ENCODE measurements at places on chromosomes 16 and 17. TPM values are rescaled to one million over a fixed set of nuclear protein-coding genes. Genes with fewer than 3 reads are reported as not detected.

CHRNE gene
- total RNA-seq = 0.27 TPM

MFSD6L gene
- total RNA-seq = not detected

C16orf92 gene
- total RNA-seq = not detected

AATF gene
- total RNA-seq = 42.8 TPM

GRCh38 chr16:4313563-4314531, 2.0 kb upstream of the GLIS2 start:
- peak; percentile 84 for DNase-seq
- H3K36me3 ChIP-seq = no peaks in the 10 kb centered on the region
- peak overlapping the region; percentile 28 for H3K27ac ChIP-seq
- peak overlapping the region; percentile 79 for H3K4me3 ChIP-seq
- no peaks in the 10 kb centered on the region for H3K27me3 ChIP-seq

DNA sequence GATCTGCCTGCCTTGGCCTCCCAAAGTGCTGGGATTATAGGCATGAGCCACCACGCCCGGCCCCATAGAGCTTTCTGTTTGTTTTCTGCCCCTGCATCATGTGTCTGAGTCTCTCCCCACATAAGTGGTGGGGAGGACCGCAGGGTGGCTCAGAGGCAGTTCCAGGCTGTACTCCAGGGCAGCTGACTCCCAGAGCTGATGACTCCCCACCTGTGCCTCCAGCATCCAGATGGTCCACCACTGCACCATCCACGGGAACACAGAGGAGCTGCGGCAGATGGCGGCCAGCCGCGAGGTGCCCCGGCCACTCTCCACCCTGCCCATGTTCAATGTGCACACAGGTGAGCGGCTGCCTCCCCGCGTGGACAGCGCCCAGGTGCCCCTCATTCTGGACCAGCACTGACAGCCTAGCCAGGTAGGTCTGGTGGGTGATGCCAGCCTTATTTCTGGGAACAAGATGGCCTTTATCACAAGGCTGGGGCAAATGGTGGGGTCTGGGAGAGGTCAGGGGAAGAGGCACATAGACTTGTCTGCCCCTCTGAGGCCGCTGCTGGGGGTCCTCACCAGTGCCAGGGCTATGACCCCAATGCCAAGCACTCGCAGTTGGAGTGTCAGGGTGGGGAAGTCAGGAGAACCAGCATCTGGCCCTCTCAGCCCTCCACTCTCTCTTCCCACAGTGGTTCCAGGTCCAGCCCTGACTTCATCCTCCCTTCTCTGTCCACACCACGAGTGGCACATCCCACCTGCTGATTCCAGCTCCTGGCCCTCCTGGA, 9.4 kb downstream of the SGCA start:
- H3K4me3 ChIP-seq = peak overlapping the region; percentile 14
- peaks cover 90% of the 10 kb centered on the region for H3K4me1 ChIP-seq
- no peaks in the 10 kb centered on the region for H3K27me3 ChIP-seq

DNA sequence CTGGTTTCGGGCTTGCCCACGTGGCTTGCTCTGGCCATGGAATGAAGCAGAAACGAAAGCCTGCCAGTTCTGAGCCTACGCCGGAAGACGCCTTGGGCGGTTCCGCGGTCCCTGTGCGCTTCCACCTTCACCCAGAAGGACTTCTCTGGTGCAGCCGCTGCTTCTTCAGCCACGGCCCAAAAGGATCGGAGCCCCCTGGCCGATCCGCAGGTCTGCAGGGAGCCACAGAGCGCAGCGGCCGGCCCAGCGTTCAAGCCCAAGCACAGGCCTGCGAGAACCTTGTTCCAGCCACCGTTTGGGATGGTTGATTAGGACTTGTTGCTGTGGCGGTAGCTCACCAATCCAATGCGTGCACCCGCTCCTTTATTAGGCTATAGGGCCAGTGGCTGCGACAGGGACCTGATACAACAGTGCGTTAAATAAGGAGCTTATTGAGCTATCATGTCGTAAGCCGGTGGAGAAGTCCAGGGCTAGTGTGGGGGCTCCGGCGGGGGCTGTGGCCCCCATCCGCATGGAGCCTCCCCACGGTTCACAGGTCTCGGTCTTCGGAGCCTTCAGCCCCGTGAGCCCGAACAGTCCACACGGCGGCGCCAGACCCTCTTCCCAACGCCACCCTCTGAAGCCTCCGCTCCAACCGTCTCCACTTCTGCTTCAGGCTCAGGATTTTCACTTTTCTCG, 10.2 kb upstream of the MPP2 start:
- peaks cover 26% of the 10 kb centered on the region for H3K27me3 ChIP-seq
- H3K36me3 ChIP-seq = no peaks in the 10 kb centered on the region
- H3K4me1 ChIP-seq = no peaks in the 10 kb centered on the region
- no peak for DNase-seq
- no peak overlapping the region for H3K4me3 ChIP-seq

GRCh38 chr16:66277311-66278070, 89.0 kb upstream of the CDH5 start:
- no peak overlapping the region for H3K27ac ChIP-seq
- peaks cover 3% of the 10 kb centered on the region for H3K36me3 ChIP-seq
- no peak overlapping the region for H3K4me3 ChIP-seq
- peaks cover 8% of the 10 kb centered on the region for H3K4me1 ChIP-seq

GRCh38 chr16:67206129-67206837, 7.4 kb downstream of the ELMO3 start:
- H3K27me3 ChIP-seq = no peaks in the 10 kb centered on the region
- no peak overlapping the region for H3K4me3 ChIP-seq
- H3K27ac ChIP-seq = peak overlapping the region; percentile 57
- peaks cover 8% of the 10 kb centered on the region for H3K36me3 ChIP-seq
- no peak for DNase-seq

GRCh38 chr17:41390411-41390938, 6.9 kb downstream of the KRT31 start:
- H3K27me3 ChIP-seq = no peaks in the 10 kb centered on the region
- no peak overlapping the region for H3K4me3 ChIP-seq
- peaks cover 2% of the 10 kb centered on the region for H3K36me3 ChIP-seq
- DNase-seq = no peak
- H3K27ac ChIP-seq = no peak overlapping the region

GRCh38 chr17:59892251-59892923, 356 bp downstream of the TUBD1 start:
- H3K4me3 ChIP-seq = peak overlapping the region; percentile 99
- H3K27me3 ChIP-seq = no peaks in the 10 kb centered on the region
- peak overlapping the region; percentile 90 for H3K27ac ChIP-seq
- H3K36me3 ChIP-seq = peaks cover 4% of the 10 kb centered on the region
- no peak for DNase-seq

- DNase-seq = no peak
- H3K4me1 ChIP-seq = no peaks in the 10 kb centered on the region
- H3K4me3 ChIP-seq = no peak overlapping the region
- H3K27me3 ChIP-seq = no peaks in the 10 kb centered on the region
These were observed 130.0 kb downstream of the CYB561 start for GRCh38 chr17:63316100-63316499.

DNA sequence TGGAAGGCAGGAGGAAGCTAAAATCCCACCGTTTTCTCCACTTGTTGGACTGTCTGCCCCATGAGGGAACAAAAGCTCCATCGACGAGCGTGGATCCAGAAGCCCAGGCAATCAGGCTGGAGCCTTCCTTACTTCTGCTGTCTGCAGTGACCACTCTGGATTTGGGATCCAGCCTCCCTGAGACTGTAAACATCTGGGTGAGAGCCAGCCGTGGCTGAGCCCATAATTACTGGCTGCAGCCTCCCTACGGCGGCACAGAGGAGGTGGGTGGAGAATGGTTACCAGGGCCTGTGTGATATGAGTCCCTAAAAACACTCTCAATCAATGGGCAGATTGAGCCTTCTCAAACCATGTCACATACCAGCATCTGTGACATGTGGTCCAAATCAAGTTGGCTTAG, 158.2 kb downstream of the FOXL1 start:
- no peak overlapping the region for H3K4me3 ChIP-seq
- no peaks in the 10 kb centered on the region for H3K27me3 ChIP-seq
- H3K27ac ChIP-seq = no peak overlapping the region
- DNase-seq = no peak
- H3K4me1 ChIP-seq = peaks cover 34% of the 10 kb centered on the region

Measured in osteocyte (in vitro differentiated cells).